ENCODE measurements at places on chromosomes 3 and 15.

- no peak for DNase-seq
Observed at GRCh38 chr15:29652595-29652994, 169.7 kb downstream of the TJP1 start.

- no peak for DNase-seq
Observed at GRCh38 chr3:184565421-184566211, 4.0 kb downstream of the EPHB3 start.

DNA sequence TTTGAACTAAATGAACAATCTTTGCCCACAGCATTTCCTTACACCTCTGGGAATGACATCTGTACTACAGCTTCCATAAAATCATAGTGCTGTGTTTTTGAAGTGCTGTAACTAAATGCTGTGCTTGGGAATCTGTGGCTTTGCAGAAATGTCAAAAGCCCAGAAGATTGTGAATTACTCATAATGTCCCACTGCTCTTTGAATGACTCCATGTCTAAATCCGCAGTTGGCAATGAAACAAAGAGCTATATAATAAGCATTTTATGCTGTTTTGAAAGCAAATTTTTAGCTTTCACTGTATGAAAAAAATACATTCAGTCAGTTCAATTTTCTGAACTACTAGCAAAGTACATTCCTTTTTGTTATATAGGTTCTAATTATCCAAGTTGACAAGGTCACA is 88.6 kb upstream of the ADAMTS17 start:
- no peak for DNase-seq

DNA sequence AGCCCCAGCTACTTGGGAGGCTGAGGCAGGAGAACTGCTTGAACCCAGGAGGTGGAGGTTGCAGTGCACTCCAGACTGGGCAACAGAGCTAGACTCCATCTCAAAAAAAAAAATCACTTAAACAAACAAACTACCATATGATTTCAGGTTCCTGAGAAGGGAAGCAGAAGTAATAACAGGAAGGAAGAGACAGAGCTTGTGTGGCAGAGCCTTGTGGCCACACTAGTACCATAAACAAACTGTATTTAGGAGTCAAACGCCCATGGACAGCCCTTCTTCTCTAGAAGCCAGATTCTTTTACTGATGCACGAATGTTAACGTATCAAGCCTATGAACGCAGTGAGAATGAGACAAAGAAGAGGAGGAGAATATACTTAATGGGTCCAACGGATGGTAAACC is 12.0 kb downstream of the MTMR10 start:
- no peak for DNase-seq

DNA sequence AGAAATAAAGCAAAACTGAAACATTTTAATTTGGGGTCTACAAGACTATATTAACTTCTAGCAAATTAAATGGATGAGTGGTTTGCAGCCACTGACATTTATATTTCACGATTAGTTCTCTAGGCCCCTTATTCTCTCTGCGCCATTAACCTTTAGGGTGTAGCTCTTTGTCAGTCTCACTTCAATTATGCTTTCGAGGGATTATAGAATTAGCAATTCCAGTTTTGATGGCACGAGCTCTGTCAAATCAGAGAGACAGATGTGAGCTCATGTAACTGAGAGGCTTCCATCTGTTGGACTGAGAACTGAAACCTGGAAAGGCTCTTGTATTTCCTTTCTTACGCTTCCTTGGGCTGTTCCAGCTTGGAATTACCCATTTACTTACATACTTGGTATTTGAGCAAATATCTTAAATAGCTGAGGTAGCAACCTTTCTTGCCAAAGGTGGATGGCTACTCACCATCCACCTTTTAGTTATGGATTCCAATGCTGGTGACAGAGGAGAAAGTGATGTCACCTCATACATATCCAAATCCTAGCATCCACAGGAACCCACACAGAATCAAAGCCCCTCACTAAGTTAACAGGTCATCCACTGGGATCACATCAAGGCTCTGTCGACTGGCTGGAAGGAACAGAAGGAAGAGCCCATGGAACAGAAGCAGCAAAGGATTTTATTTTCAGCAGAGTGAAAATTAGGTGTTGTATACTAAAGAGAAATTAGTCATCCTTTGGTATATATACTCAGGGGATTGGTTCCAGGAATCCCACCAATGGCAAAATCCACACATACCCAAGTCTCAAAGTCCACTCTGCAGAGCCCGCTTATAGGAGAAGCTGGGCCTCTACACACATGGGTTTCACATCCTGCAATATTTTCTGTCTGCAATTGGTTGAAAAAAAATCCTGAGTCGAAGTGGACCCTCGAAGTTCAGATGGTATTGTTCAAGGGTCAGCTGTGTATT is 20.8 kb downstream of the VGLL4 start:
- DNase-seq: no peak

GRCh38 chr3:29381595-29381994 is 100.7 kb downstream of the RBMS3 start:
- DNase-seq: no peak

- DNase-seq: no peak
Observed at GRCh38 chr3:9782770-9783169, 9.5 kb downstream of the TADA3 start.
